NCI-H69 (cell line): ENCODE measurements at places on chromosomes 12 and 14.
A peak's percentile ranks its signal among the peaks of the same experiment; 100 is the strongest.

GRCh38 chr12:52344111-52344510, 22.9 kb upstream of the KRT83 start:
- no peak for DNase-seq

DNA sequence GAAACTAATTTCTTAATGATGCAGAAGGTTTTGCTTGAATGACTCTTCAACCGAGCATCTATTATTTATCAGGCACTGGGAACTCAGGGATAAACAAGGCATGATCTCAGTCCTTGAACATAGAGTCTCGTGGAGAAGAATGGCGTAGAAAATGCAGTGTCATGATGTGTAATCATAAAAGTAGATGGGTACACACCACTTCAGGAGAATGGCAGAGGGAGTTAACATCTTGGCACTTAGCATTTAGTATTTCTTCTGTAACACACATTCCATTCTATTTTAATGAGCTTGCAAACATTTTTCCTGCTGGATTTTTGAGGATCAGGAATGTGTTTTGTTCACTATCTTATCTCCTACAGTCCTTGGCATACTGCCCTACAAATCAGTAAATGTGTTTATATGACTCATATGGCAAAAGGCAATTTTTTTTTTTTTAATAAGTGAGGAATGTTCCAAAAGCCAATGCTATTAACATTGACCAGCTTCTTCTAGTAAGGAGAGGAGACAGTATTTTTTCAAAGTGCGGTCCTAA, 3.8 kb downstream of the TXNRD1 start:
- peak; percentile 82 for DNase-seq

- DNase-seq, result no peak
Observed at GRCh38 chr12:29578070-29578469, 80.6 kb upstream of the OVCH1 start.

DNA sequence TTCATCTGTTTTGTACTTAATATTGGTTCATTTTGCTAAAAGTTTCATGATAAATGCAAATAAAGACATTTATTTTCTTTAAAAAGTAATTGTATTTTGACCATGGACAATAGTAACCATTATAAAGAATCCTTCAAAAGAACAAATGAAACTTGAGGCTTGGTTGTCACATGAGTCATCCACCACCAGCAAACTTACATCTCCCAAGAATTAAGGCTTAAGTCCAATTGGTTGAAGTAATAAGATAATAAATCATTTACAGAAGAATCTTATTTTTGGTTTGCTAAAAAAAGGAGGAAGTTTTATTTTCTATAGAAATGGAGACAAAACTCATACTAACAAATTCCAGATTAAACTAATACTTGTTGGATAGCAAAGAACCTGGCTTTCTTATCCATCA, 84.8 kb upstream of the KITLG start:
- no peak for DNase-seq
